ENCODE measurements at places on chromosomes 3 and 15.
A peak's percentile ranks its signal among the peaks of the same experiment; 100 is the strongest.

DNA sequence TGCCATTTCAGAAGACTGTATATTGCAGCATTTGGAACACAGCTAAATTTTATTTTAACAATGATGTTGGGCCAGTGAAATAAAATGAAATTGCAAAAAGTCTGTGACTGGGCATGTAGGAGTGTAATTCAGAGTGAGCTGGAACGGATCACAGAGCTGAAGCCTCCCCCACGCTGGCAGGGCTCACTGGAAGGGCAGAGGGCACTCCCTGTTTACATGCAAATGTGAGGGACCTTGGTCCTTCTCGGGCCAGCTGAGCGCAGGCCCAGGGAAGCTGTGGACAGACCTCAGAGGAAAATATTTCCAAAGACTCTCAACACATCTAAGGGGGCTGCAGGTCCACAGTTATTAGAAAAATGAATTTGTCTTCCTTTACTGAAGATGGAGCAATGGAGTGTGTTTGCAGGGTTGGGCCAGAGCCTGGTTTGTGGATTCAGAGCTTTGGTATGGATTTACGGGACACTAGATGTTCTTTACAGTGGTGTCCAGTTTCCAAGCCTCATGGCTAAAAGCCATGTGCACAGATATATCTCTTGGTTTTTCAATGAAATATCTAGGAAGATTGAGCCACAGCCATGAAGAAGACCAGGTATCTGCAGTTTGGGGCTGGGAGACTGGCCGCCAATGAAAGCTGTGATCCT, 32.0 kb downstream of the TRPM1 start:
- no peak for DNase-seq

DNA sequence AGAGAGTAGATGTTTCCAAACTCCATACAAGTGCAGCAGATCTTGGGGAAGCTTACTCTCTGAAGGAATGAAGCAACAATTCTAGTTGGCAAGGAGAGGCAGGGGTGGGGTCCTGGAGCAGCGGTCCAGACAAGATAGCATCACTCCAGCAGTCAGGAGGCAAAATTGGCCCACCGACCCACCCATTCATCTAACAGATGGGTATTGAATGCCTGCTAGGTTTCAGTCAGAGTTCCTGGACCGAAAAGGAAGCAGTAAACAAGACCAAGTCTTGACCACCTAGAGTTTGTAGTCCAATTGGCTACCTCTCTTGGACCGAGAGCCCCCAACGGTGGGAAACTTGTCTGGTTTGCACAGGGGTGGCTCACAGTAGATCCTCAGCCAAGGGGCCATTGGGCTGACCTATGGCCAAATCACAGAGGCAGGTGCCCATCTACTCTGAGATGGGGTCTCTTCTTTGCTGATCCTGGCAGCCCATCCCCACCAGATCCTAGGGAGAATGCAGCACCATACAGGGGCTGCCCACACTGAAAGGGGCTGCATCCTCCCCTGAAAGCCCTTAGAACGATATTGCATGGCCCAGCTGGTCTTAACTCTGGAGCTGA, 74.3 kb downstream of the CORO2B start:
- DNase-seq, result peak; percentile 61

GRCh38 chr15:44035781-44036699, 159.0 kb downstream of the FRMD5 start:
- DNase-seq, result no peak

DNA sequence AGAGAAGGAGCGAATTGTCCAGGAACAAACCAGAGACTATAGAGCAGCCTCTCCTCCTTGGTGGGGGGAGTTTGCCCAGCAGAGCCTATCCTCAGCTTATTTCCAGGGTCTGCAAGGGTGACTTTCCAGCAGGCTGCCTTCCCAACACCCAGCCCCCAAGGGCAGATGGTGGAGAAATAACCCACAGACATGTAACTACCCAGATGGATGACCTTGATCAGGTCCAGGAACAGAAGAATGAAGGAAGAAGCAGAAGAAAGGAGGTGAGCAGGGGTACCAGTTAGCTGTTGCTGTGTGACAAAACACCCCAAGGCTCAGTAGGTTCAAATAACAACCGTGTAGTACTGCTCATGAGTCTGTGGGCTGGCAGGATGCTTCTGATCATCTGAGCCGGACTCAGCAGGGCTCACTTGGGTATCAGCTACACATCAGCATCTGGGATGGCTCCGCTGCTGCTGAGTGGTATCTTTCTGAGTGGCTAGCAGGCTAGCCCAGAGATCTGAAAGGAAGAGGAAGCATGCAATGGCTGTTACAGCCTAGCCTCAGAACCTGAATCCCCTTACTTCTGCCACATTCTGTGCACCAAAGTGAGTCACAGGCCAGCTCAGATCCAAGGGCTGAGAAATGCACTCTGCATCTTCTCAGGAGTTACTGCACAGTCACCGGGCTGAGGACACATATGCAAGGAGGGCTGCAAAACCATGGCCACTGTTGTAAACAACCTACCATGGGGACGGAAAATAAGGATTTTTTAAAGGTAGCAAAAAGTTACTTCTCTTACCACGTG, 22.2 kb upstream of the TXNRD3 start:
- no peak for DNase-seq

GRCh38 chr3:40009991-40010390, 200.6 kb downstream of the MYRIP start:
- DNase-seq, result no peak

Measured in coronary artery (tissue), 2 donors.